ENCODE measurements at places on chromosomes 7 and 10. TPM values are rescaled to one million over a fixed set of nuclear protein-coding genes. Genes with fewer than 3 reads are reported as not detected.

GRCh38 chr10:110522365-110522988, 24.8 kb downstream of the DUSP5 start:
- peak; percentile 77 for DNase-seq
- H3K4me1 ChIP-seq: peaks cover 14% of the 10 kb centered on the region
- no peaks in the 10 kb centered on the region for H3K27me3 ChIP-seq

GRCh38 chr7:73860859-73861258, at the start of gene TMEM270:
TMEM270 (plus strand) TSS chr7:73861159; CDS start chr7:73861195, 36 bp downstream.
- H3K4me1 ChIP-seq: no peaks in the 10 kb centered on the region
- no peak for DNase-seq
- no peak within 1 kb of the TSS for H3K27ac ChIP-seq
- H3K27me3 ChIP-seq: no peaks in the 10 kb centered on the region
- no peak within 1 kb of the TSS for H3K4me3 ChIP-seq
- no peaks in the 10 kb centered on the region for H3K36me3 ChIP-seq

ZDHHC4 gene
- total RNA-seq: 65.2 TPM

DNA sequence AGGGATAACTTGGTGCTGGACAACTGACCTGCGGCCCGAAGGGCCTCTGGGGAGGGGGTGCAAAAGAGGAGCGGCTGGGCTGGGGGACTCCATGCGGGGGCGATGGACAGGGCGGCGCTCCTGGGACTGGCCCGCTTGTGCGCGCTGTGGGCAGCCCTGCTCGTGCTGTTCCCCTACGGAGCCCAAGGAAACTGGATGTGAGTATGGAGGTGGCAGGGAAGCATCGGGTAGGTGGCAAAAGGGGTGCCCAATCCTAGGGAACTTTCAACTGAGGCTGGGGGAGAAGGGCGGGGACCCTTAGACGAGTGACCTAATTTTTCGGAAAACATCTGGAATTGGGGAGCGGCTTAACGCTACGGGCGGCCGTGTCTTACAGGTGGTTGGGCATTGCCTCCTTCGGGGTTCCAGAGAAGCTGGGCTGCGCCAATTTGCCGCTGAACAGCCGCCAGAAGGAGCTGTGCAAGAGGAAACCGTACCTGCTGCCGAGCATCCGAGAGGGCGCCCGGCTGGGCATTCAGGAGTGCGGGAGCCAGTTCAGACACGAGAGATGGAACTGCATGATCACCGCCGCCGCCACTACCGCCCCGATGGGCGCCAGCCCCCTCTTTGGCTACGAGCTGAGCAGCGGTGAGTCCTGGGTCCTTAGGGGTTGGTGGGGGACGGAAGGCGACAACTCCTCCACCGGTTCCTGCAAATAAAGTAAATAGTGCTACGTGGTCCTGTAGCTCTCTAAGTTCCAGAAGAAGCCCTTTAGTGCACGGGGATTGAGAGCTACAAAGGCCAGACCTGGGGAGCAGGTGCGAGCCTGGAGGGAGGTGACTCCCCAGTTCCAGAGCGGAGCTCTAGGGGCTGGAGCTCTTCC, 622 bp downstream of the WNT16 start:
- peak overlapping the region; percentile 70 for H3K4me3 ChIP-seq
- peaks cover 6% of the 10 kb centered on the region for H3K4me1 ChIP-seq
- H3K36me3 ChIP-seq: no peaks in the 10 kb centered on the region
- no peak overlapping the region for H3K27ac ChIP-seq
- H3K27me3 ChIP-seq: peaks cover 17% of the 10 kb centered on the region

DNA sequence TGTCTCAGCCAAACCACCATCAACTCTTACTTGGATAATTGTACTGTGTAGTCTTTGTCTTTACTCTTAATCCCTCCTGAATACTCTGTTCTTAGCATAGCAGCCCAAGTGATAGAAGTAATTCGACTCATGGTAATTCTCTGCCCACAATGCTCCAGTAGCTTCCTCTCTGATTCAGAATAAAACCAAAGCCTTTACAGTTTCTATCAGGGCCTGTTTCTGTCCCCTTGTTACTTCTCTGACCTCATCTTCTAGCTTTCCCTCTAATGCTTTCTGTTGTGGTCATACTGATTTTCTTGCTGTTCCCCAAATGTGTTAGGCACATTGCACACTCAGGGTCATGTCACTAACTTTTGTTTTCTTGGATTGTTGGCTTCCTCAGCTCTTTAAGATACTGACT, 8.0 kb downstream of the ZNF518A start:
- no peaks in the 10 kb centered on the region for H3K27me3 ChIP-seq
- DNase-seq: no peak
- peaks cover 1% of the 10 kb centered on the region for H3K36me3 ChIP-seq
- H3K4me3 ChIP-seq: no peak overlapping the region

C10orf95 gene
- total RNA-seq: under 0.01 TPM

GPR15LG gene
- total RNA-seq: not detected

DNA sequence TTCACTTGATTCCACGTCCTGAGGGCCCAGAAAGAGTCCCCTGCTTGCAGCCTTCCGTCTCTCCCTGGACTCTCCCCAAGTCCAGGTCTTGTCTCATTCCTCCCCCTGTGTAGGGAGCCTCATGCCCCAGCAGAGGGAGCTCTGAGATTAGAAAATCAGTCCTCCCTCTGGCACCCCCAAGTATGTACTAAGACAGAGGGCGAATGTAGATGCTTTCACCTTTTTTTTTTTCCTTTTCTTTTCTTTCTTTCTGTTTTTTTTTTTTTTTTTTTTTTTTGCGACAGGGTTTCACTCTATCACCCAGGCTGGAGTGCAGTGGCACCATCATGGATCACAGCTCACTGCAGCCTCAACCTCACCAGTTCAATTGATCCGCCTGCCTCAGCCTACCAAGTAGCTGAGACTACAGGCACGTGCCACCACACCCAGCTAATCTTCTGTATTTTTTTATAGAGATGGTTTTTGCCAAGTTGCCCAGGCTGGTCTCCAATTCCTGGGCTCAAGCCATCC, 10.3 kb downstream of the SFXN3 start:
- peaks cover 8% of the 10 kb centered on the region for H3K4me1 ChIP-seq
- no peaks in the 10 kb centered on the region for H3K27me3 ChIP-seq
- H3K36me3 ChIP-seq: peaks cover 13% of the 10 kb centered on the region
- peak; percentile 91 for DNase-seq
- H3K27ac ChIP-seq: no peak overlapping the region

All from fibroblast of lung (primary cell).